Amniotic stem cell (primary cell): ENCODE measurements at places on chromosomes 4 and X.

DNA sequence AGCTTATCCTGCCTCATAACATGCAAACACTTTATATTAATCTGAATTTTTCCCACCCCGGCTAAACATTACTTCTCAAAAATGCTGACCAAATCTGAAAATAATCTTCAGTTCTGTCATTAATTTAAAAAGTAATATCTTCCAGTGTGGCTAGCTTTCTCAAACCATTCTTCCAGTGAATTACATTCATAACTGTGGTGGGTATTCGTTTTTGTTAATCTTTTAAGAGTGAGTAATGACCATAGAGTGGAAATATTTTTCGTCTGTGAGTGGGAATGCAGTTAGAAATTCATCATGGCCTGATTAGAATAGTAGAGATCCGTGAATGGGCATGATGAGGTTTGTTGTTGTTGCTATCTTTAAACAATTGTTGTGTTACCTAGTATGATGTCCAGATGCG lies 138.6 kb upstream of the SFRP2 start:
- DNase-seq, result no peak

GRCh38 chrX:79524642-79525041 lies 157.5 kb upstream of the ITM2A start:
- DNase-seq, result no peak

DNA sequence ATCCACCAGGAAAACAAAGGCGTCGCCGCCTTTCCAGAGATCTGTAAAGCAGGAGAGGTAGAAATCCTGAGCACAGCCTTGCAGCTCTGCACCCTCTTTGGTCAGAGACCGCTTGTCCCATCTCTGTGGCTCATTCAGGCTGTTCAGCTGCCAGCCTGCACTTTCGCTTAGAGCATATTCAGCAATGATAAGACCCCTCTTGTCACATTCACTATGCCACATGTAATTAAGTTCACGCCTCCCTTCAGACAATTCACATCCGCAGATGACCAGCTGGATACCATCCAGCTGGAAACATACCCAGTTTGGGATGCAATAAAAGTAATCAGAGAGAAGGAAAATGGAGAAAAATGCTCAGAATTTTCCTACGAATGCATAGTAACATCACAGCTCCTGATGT lies 335.4 kb downstream of the UNC5C start:
- no peak for DNase-seq

GRCh38 chr4:71609651-71610050 lies 174.2 kb downstream of the GC start:
- no peak for DNase-seq

DNA sequence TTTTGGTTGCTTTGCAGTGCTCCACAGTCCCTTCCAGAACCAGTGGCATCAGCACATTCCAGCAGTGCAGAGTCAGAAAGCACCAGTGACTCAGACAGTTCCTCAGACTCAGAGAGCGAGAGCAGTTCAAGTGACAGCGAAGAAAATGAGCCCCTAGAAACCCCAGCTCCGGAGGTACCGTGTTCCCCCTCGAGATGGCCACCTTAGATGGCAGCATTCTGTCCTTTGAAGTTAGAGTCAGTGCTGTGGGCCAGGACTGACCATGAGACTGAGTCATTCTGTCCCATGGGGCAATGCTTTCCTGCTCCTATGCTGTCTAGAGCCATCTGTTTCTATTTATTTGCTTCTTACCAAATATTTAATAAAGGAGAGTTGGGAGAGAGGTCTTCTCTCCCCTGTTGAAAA lies 112.3 kb downstream of the KLHL8 start:
- peak; percentile 80 for DNase-seq

DNA sequence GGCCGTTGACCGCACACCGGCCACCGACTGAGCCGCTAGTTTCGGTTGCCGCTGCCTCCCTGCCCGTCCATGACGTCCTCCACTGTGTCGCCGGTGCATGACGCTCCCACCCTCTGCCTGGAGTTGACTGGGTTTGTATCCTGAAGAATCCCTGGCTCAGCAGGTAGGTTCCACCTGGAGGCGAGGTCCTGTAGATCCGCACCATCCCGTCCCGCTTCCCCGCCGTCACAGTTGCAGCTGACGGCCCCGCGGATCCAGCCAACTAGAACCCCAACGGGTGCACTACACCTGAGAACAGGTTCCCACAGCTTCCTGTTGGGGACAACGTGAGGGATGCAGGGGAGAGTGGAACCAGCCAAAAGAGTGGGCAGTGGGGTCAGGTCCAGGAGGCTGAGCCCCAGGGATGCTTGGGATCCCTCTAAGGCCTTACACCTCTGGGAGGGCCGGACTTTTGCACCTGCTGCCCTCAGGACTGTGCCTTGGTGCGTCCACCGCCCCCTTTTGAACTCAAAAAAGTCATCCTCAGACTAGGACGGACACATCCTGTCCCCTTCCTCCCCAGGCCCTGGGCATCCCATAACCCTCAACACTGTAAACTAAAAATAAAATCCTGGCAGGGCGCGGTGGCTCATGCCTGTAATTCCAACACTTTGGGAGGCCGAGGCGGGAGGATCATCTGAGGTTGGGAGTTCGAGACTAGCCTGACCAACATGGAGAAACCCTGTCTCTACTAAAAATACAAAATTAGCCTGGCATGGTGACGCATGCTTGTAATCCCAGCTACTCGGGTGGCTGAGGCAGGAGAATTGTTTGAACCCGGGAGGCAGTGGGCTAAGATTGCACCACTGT lies 1.1 kb upstream of the SLBP start:
- no peak for DNase-seq

GRCh38 chr4:181599134-181599533 lies 644.1 kb upstream of the TENM3 start:
- DNase-seq, result no peak

DNA sequence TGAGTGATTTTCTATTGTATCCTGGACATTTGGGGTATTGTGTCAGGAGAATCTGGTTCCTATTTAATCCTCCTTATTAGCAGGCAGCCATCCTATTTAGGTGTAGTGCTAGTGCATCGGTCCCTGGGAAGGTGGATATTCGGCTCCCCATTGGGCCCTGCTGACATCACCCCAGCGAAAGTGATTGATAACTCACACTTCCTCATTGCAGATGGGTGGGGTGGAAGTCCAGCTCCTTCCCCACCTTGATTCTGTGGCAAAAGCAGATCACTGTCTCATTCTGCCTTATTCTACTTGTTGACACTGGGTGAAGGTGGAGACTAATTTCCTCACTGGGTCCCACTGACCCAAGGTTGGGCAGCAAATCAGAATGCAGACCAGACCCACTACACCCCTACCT lies 23.2 kb upstream of the BRS3 start:
- DNase-seq, result no peak

- no peak for DNase-seq
Measured at GRCh38 chr4:184476695-184477094, 2.3 kb upstream of the IRF2 start.

GRCh38 chrX:134990475-134990800 lies 353 bp upstream of the SMIM10 start:
- peak; percentile 2 for DNase-seq

- no peak for DNase-seq
Measured at GRCh38 chrX:85221361-85221760, 22.2 kb downstream of the SATL1 start.

DNA sequence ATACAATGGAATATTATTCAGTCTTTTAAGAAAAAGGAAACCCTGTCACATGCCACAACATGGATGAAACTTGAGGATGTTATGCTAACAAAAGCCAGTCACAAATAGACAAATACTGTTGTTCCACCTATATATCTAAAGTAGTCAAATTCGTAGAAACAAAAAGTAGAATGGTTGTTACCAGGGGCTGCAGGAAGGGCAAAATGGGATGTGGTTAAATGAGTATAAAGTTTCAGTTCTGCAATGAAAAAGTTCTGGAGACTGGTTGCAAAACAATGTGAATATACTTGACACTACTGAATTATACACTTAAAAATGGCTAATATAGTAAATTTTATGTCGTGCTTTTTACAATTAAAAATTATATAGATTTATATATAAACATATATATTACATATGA lies 12.2 kb downstream of the SPOCK3 start:
- DNase-seq, result no peak

DNA sequence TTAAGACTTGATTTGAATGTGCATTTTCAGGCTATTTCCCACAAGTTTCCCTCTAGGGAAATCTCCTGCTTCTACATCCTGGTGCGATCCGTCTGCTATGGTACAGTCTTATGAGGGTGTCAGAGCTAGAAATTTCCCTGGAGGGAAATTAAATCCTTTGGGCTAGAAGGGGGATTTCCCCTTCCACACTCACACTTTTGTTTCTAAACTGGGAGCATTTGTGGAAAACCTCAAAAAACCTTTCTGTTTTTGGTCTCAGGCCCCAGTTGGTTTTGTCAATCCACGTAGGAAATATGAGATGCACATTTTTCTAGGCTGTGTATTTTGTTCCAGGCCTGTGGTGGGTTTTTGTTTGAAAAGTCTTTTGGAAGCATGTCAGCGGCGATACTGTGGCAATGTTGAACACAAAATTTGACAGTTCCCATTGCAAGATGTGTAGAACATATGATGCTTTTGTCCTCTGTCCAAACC lies 17.8 kb downstream of the HMGB3 start:
- DNase-seq, result no peak

DNA sequence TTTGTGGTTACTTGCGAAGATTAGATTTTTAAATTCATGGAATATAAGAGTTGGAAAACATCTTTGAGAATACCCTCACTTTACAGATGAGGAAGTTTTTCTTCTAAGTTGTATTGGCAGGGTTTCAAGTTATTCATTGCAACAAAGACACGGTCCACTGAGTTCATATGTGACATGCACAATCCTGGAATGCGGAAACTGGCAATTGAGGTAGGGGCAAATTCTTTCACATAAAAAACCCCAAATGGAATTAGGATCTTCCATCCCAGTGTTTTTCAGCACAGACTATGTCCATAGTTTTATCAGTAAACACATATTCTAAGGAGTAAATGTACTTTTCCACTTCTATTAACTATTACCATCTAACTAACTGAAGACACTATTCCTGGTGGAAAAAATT lies 81.8 kb upstream of the NAP1L5 start:
- DNase-seq, result no peak

DNA sequence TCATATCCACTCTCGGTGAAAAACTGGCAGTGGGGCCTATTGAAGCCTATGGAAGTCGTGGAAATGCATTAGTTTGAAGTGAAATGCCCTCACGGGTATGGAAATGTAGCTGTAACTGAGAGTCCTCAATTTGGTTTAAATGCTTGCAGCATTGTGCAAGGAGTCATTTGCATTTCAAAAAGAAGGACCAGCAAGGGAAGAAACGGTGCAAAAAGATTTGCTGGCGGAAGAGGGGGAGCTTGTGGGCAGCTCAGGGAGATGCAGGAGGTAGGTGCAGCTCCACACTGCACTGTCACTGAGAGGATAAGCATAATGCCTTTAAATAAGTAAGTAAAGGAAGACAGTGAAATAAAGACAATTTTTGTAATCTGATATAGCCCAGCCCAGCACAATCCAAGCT lies 400.4 kb upstream of the DIPK2B start:
- DNase-seq, result no peak

DNA sequence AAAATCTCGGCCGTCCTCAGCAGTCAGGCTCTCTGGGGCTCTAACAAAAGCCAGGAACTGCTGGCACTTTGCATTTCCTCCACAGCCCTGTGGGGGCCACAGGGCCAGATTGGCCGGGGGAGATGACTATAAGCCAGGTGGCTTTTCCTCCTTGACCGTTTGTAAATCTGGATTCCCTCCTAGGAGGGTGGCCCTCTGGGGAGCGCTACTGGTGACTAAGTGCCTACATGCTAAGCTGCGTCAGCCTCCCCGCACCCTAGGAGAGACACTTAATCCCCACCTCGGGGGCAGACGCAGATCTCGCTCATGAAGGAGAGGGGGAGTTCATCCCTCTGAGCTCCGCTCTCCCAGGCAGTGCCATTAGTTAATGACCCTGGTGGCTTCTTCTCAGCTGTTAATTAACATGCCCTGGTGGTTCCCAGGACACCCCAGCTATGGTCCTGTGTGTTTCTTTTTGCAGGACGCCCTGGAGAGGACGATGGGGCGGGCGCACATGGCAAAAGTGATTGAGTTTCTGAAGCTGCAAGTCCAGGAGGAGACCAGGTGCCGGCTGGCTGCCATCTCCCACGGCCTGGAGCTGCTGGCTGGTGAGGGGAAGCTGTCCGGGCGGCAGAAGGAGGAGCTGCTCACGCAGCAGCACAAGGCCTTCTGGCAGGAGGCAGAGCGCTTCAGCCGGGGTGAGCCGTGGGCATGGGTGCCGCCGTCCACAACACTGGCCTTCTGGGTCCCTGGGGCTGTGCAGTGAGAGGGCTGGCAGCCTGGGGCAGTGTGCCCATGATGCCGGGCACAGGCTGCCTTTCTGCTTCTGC lies 41.6 kb downstream of the EVC start:
- DNase-seq, result no peak

- no peak for DNase-seq
Measured at GRCh38 chr4:26386386-26386785, 65.6 kb downstream of the RBPJ start.

DNA sequence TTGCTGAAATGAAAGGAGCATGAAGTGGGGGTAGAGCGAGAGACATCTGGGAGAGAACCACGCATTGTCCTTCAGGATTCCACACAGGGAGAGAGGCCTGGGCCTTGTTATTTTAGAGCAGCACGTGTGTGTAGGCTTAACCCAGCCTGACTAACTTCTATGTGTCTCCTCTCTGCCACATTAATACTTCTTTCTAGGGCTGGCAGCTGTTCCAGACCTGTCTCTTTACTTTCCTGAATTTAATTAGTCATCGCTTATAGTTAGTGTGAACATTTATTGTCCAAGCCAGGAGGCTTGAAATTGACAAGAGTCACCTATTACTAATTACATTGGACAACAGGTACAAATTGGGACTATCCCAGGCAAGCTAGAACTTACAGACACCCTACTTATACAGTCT lies 51.3 kb downstream of the SMAD1 start:
- DNase-seq, result no peak

GRCh38 chr4:8852118-8852704 lies 19.4 kb downstream of the HMX1 start:
- no peak for DNase-seq

- DNase-seq, result peak; percentile 13
Measured at GRCh38 chrX:129726307-129727111, 12.3 kb upstream of the XPNPEP2 start.

- no peak for DNase-seq
Measured at GRCh38 chrX:153818571-153819383, 11.6 kb downstream of the PDZD4 start.

DNA sequence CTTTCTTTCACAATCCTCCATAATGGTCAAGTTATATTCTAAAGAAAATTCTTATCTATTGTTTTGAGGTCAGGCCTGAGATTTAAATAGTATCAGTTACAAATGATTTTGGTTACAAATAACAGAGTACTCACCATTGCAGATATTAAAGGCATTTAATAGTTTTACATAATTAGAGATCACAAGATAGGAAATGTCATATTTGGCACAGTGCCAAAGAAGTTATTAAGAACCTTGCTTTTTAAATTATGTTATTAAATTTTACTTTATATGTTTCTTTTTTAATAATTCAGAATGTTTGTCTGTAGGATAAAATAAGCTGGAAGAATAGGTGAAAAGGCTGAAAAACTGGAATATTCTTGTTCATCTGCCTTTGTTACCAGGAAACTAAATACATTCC lies 1174.7 kb downstream of the PCDH18 start:
- DNase-seq, result no peak

GRCh38 chr4:26726655-26727387 lies 133.8 kb upstream of the STIM2 start:
- no peak for DNase-seq

- DNase-seq, result no peak
Measured at GRCh38 chr4:165656829-165657490, 216.1 kb upstream of the TLL1 start.
